GM23338 (cell line): ENCODE measurements at places on chromosomes 2 and 18.

DNA sequence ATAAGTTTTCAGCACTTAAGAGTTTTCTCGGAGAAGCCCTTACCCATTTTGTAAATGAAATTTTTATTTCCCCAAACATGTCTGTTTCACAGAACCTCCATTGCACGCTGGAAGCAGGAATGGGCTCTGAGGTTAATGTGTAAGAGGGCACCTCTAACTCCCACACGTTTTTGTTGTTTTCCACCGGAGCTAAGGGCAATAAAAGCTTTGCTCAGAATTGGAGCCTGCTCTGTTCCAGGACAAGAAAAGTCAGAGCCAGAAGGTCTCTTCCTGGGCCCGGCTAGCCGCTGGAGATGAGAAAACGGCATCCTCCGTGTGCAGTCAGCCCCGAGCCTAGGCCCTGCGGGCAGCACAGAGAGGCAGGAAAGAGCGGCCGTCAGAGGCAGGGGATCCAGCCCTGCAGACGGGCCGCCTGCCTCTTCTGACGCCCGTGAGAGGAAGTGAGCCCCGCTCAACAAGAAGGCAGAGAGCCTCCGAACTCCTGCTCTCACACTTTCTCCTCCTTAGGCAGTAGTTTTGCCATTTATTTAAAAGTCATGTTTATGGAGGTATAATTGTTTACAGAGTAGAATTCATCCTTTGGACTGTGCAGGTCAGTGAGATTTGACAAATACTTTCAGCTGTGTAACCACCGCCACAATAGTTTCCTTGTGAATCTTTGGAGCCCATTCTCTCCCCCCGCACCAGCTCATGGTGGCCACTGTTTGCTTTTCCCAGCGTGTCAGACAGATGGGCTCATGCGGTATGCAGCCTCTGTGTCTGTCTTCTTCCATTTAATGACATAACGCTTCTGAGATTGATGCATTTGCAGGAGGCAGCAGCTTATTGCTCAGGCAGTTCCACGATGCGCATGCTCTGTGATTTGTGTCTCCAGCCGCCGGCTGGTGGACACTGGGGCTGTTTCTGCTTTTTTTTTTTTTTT is 117.3 kb downstream of the GALR1 start:
- DNase-seq = peak; percentile 6

DNA sequence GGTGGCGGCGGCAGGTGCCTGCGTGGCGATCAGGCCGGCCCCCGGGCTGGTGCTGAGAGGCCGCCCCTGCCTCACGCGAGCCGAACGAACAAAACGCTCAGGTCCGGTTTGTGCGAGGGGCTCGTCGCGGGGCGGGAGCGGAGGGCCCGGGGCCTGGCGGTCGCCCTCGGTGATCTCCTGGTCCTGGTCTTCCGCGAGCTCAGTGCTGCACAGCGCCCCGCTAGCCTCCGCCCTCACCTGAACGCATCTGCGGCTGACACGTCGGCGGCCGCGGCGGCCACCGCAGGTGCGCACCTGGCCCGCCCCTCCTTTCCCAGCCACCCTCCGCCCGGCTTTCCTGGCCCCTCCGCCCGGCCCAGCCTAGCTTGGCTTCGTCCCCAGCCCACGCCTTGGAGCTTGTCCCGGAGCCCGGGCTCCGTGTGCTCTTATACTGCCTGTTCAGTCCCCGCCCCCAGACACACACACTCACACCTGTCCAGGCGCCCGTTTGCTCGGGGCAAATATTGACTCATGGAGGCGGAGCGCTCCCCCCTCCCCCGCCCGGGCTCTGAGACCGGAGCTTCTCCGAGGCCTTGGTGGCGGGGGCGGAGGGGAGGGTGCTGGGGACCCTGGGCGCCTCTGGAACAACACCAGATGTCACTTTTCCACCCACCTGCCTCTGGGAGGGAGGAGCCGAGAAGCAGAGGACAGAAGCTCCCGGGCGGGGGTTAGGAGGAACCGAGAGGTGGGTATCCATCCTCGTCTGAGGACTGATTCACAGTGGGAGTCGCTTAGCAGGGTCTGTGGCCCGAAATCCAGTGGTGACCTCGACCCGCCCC is 8.6 kb upstream of the CRYBA2 start:
- peak; percentile 66 for DNase-seq

GRCh38 chr2:40658941-40659340 is 207.1 kb upstream of the SLC8A1 start:
- peak; percentile 63 for DNase-seq

GRCh38 chr2:144524118-144525009 is 4.4 kb upstream of the ZEB2 start:
- DNase-seq = peak; percentile 85

- DNase-seq = no peak
These were observed 13.2 kb downstream of the TSHZ1 start for GRCh38 chr18:75223687-75224347.

DNA sequence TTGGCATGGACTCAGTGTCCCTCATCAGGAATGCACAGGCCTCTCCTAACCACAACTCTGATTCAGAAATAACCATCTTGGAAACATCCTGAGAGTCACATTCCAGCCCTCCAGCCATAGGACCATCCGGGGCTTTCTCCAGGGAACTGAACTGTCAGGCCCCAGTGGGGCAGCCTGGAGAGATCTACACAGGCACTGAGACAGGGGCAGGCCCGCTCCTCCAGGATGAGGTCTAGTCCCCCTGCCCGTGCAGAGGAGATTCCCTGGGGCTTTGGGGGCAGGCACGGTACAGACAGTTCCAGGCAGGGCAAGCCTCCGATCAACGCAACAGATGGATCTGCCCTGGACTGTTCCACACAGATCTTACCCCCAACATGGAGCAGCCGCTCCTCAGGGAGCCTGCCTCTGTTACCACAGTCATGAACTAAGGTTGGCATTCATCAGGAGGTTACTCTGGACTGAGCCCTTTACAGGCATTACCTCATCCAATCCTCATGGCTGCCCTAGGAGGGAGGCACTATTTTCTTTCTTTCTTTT is 12.0 kb downstream of the KCNK3 start:
- DNase-seq = no peak

DNA sequence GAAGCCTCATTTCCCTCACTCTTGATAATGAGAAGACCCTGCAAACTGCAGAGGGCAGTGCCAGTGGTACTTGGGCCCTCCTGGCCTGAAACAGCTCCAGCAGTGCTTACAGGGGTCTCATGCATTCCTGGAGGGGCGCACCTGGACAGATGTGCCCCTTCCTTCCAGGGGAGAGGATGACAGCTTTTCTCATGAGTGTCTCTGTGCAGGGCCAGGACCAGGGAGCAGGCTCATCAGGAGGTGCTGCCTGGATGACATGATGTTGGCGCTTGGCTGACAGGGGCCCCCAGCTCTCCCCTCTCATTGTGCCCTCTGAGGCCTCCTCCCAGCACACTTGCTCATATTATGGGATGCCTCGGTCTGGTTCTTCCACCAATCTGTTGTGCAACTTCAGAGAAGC is 95.1 kb upstream of the MYCN start:
- DNase-seq = no peak
